ENCODE measurements at places on chromosomes 4 and X. TPM values are rescaled to one million over a fixed set of nuclear protein-coding genes. Genes with fewer than 3 reads are reported as not detected.

DNA sequence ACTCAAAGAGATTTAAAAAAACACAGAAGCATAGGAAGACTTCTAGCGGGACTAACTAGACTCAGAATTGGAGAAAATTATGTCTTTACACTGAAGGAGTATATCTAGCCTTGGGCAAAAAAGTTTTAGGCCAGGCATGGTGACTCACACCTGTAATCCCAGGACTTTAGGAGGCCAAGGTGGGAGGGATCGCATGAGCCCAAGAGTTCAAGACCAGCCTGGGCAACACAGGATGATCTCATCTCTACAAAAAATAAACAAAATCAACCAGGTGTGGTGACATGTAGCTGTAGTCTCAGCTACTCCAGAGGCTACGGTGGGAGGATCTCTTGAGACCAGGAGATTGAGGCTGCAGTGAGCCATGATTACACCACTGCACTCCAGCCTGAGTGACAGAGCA, 99.5 kb downstream of the NEUROG2 start:
- no peaks in the 10 kb centered on the region for H3K27me3 ChIP-seq
- peaks cover 11% of the 10 kb centered on the region for H3K4me1 ChIP-seq
- no peak overlapping the region for H3K27ac ChIP-seq

- H3K36me3 ChIP-seq = no peaks in the 10 kb centered on the region
- H3K27ac ChIP-seq = no peak overlapping the region
- H3K4me1 ChIP-seq = peaks cover 29% of the 10 kb centered on the region
- peaks cover 3% of the 10 kb centered on the region for H3K27me3 ChIP-seq
Measured at GRCh38 chr4:152106113-152106763, 345.4 kb upstream of the GATB start.

- DNase-seq = no peak
- H3K4me3 ChIP-seq = no peak overlapping the region
- H3K36me3 ChIP-seq = no peaks in the 10 kb centered on the region
- no peaks in the 10 kb centered on the region for H3K4me1 ChIP-seq
Measured at GRCh38 chr4:91118597-91118996, 991.4 kb downstream of the CCSER1 start.

DNA sequence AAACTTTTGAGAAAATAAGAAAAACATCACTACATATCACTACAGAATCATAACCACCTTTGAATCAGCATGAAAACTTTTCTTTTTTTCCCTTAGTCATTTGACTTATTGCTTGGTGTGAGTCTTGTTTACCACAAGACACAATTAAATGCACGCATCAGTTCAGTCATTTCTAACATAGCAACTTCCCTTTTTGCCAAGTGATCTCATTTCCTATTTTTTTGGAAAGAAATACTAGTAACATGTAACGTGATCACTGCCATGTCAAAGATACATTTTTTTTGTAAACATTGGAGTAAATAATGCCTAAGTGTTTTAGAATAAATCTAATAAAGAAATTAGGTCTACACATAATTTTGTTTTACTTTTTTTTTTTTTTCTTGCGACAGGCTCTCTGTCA, 5.1 kb upstream of the CXCL8 start:
- H3K27me3 ChIP-seq = no peaks in the 10 kb centered on the region
- no peaks in the 10 kb centered on the region for H3K36me3 ChIP-seq
- no peak overlapping the region for H3K4me3 ChIP-seq
- no peak overlapping the region for H3K27ac ChIP-seq
- H3K4me1 ChIP-seq = no peaks in the 10 kb centered on the region

SHROOM3 gene
- 36.4 TPM for total RNA-seq

- H3K4me1 ChIP-seq = peaks cover 31% of the 10 kb centered on the region
- peaks cover 28% of the 10 kb centered on the region for H3K27me3 ChIP-seq
- peak overlapping the region; percentile 93 for H3K27ac ChIP-seq
Measured at GRCh38 chr4:61202638-61203435, 2.7 kb downstream of the ADGRL3 start.

AR gene
- 7.9 TPM for total RNA-seq

TLR10 gene
- not detected for total RNA-seq
